Activated T-helper 1 cell treated with anti-CD3 and anti-CD28 coated beads, Interleukin-2, amount 50 U/mL, for 16 hours (primary cell): ENCODE measurements at places on chromosomes 2 and 18.

DNA sequence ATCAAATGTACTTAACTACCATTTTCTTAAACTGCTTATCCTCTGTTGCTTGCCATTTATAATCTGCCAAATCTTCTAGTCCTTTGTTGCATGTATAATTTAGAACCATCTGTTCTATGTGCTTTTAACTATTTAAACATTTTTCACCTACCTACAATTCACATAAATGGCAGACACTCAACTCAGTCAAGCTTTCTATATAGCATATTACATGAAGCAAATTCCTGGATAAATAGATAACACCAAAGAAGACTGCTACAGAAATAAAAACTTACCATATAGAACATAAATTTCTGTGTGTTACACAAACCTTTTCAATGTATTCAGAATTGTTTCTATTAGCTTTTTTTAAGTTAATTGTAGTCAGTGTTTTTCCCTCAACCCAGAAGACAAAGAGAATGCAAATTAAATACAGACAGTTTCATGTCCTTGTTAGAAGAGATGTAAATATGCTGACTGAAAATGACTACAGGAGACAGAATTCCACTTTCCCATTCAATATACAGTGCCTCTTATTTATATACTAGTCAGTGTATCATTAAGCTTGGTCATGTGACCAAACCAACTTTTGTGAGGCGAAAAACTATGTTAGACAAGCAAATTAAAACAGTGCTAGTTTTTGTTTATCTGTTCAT lies 2.6 kb downstream of the BAZ2B start:
- no peak for DNase-seq

DNA sequence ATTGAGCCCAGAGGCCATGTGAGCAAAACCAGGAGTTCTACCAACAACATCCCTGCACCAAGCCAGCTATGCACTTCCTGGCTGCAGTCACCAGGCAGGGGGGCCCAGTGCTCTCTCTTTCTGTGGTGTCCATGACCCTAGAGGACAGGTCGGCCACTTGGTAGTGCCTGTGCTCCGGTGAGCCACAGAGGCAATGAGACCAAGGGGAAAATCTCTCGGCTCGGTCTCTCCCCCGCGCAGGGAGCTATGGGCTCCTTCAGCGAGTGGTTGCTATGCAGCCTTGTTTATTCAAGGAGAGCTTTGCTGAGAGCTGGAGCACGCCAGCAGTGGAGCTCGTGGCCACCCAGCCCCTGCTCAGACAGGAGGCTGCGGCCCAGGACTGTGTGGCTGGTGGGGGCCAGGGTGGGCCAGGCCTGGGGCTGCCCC lies at the start of gene TOGARAM2:
TSS of gene TOGARAM2 (plus strand) at position 283 of the 426 bp plus-strand sequence. CDS start 13,537 bp downstream, outside the sequence.
- DNase-seq = no peak

GRCh38 chr2:233418761-233419546 lies 64.7 kb downstream of the DGKD start:
- peak; percentile 19 for DNase-seq

GRCh38 chr2:44880125-44880483 lies 61.4 kb upstream of the SIX3 start:
- no peak for DNase-seq

DNA sequence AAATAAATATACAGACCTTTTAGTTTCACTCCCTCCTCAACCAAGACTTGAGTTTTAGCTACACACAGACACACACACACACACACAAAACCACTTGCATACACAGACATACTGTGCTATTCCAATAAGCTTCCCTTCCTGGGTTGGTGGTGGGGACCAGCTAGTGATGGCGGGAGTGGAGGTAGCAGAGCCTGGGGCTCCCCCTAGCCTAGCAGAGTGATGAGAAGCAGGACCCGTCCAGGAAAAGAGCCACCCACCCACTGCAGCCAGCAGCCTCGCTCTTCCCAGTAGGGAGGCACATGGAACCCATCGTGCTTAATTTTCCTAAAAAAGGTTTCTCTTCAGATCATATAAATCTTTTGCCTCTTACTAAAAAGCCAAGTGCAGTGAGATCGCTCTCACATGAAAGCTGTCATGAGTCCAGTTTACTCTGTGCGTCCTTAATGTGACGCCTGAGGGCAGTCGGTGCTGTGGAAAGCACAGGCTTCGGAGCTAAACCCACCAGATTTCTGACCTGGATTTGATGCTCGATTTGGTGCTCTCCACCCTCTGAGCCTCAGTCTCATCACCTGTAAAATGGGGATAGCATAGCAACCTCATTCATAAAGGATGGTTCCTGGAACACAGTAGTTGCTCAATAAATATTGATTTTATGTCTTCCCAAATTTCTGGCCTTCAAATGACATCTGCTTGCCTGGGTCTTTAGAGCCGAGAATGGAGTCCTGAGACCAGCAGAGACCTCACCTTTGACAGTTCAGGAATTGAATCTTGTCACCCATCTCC lies 60.1 kb upstream of the YWHAQ start:
- DNase-seq = no peak

GRCh38 chr18:10476338-10476791 lies 21.9 kb downstream of the APCDD1 start:
- no peak for DNase-seq

- DNase-seq = no peak
Observed at GRCh38 chr2:141595316-141595920, 535.4 kb downstream of the LRP1B start.

GRCh38 chr2:53969285-53969967 lies 1.4 kb downstream of the PSME4 start:
- no peak for DNase-seq

GRCh38 chr2:143907801-143908200 lies 612.1 kb downstream of the ZEB2 start:
- no peak for DNase-seq

GRCh38 chr2:56008661-56009431 lies 85.3 kb upstream of the EFEMP1 start:
- DNase-seq = no peak

- no peak for DNase-seq
Observed at GRCh38 chr2:54545702-54546450, 89.7 kb downstream of the SPTBN1 start.

DNA sequence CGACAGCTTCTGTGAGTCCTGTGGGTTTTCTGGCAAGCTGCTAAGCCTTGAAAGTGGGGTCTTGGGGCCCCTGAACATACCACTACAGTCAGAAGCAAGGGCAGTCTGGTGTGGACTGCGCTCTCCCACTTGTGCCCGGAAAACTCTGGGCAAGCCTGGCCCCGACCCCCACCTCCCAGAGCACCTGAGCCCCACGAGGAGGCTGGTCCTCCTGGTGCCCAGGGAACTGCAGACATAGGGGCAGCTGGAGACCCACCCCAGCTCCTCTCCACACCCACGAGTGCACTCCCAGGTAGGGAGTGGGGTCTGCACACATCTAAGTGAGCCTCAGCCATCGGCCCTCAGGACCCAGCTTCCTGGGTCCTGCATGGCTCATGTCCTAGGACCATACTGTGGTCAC lies 16.2 kb upstream of the GPC1 start:
- no peak for DNase-seq

DNA sequence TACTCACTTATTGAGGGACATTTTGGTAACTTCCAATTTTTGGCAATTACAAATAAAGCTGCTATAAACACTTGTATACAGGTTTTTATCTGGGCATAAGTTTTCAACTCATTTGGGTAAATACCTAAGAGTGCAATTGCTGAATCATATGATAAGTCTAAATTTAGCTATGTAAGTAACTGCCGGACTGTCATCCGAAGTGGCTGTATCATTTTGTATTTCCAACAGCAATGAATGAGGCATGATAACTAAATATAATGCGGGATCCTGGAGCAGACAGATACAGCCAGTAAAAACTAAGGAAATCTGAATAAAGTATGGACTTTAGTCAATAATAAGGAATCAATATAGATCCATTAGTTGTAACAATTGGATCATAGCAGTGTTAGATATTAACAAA lies 156.5 kb upstream of the RMP24 start:
- DNase-seq = no peak

- no peak for DNase-seq
Observed at GRCh38 chr2:206971805-206972204, 32.5 kb downstream of the CPO start.

GRCh38 chr18:48799724-48800315 lies 150.9 kb downstream of the SMAD7 start:
- no peak for DNase-seq

DNA sequence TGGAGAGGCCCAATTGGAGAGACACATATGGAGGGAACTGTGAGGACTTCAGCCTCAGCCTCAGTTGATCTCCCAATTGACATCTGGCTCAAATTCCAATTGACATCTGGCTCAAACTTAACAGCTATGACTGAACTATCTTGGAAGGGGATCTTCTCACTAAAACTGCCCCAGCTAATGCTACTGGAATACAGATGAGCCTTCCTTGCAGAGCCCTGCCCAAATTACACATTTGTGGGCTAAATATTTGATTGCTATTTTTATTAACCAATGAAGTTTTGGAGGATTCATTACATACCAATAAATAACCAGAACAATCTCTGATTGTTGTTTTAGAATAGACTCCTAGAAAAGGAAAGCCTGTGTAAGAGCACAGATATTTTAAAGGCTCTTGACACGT lies 189.0 kb upstream of the THUMPD2 start:
- DNase-seq = no peak

GRCh38 chr2:12587729-12588522 lies 128.8 kb upstream of the TRIB2 start:
- DNase-seq = no peak

DNA sequence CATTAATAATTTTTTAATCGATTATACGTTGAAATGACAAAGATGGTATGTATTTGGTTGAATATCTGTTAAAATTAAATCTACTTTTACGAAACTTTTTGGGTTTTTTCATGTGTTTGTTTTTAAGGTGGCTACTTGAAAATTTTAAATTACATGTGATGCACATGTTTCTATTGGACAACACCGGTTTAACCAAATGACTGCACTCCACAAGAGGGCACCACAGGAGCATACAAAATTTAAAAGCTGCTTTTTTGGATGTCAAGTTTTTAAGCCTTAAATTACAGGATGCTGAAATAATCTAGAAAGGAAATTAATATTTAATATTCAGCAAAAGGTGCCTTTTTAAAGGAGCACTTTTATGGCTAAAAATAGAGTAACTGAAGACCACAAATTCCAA lies 98.7 kb downstream of the ACVR1 start:
- no peak for DNase-seq

GRCh38 chr2:120429586-120430500 lies 83.9 kb downstream of the INHBB start:
- DNase-seq = no peak

DNA sequence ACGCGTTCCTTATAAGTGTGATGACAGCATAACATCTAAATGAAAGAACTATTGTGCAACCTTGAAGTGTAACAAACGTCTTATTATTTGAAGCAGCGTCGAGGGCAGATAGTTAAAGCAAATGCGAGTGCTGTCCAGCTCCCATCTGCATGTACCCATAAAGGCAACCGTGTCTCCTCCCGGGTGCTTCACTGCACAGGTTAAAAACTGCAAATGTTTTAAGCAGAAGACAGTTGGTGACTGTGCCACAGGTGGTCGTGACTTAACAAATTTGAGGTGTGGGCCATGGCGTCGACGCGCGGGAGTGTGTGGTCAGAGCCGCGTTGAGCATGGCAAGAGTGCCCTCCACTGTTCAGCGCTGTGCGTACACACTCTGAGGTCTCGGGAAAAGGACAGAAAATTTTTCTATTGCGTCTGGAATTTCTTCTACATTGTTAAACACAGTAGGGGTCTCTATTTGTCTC lies 6.4 kb downstream of the SALL3 start:
- DNase-seq = no peak

DNA sequence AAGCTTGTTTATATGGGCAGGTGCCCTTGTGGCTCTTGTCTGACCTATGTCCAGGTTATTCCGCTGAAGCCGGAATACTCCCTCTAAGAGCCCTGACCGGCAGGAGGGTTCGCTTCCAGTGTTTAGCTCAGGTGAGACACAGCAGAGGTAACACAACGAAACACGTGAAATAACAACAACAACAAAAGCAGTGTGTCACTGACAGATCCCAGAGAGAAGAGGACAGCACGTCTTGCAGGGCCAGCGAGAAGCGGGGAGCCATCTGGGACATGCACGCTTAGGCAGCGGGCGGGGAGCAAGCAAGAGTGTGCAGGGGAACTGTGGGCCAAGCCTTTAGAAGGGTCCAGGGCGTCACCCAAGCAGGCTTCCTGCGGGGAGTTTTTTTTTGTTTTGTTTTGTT lies 17.1 kb upstream of the ZDBF2 start:
- no peak for DNase-seq

- no peak for DNase-seq
Observed at GRCh38 chr2:164560902-164561301, 60.4 kb downstream of the GRB14 start.

DNA sequence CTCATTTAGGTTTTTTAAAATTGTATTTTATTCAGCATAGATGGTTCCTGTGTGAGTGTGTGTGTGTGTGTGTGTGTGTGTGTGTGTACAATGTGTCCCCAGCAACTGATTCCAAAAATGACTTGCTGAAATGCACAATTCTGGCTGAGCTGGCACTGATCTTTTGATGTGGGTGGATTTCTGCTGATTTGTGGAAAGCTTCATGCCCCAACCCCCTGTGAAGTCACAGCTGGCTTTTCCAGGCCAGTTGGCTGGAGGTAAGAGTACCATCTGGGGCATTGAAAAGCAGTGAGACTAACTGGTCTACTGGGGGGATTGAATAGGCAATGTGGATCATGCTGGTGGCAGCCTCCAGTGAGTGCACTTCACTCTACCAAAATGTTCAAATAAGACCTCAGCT lies 187.2 kb downstream of the LRRTM1 start:
- DNase-seq = no peak

DNA sequence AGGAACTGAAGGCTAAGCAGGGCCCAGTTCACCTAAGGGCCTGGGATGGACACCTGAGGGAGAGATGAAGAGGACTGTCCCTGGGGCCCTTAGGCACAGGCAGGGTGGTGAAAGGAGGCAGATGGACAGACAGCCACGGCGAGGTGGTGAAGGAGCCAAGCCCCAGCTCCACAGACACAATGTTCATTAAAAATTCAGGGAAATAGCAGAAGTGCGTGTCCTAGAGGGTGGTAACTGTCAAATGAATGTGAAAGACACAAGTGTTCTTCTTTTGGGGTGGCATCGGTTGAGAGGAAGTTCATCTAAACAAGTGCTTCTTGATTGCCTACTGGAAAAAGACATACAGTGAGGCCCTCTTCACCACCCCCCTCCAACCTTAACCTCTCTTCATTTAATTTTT lies 76.2 kb upstream of the SIX2 start:
- no peak for DNase-seq

DNA sequence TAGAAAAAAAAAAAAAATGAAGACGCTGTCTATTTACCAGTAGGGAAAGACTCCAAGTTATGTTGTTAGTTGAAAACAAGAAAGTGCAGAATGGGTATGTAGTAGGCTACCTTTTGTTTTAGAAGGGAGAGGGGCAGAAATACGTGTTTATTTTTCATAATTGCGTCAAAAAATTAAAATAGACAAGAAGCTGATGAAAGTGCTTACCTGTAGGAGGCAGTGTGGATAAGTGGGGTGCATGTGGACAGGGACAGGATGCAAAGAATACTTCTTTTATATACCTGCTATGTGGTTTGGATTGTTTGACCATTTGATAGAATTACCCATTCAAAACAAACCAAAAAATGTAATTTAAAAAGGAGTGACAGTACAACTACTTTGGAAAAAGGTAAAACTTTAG lies 3.0 kb upstream of the GCG start:
- DNase-seq = no peak

GRCh38 chr2:237116431-237116830 lies 30.7 kb downstream of the COPS8 start:
- DNase-seq = no peak

- no peak for DNase-seq
Observed at GRCh38 chr18:51006948-51007789, 22.8 kb upstream of the SMAD4 start.
